ENCODE measurements at places on chromosomes 5 and 9.

DNA sequence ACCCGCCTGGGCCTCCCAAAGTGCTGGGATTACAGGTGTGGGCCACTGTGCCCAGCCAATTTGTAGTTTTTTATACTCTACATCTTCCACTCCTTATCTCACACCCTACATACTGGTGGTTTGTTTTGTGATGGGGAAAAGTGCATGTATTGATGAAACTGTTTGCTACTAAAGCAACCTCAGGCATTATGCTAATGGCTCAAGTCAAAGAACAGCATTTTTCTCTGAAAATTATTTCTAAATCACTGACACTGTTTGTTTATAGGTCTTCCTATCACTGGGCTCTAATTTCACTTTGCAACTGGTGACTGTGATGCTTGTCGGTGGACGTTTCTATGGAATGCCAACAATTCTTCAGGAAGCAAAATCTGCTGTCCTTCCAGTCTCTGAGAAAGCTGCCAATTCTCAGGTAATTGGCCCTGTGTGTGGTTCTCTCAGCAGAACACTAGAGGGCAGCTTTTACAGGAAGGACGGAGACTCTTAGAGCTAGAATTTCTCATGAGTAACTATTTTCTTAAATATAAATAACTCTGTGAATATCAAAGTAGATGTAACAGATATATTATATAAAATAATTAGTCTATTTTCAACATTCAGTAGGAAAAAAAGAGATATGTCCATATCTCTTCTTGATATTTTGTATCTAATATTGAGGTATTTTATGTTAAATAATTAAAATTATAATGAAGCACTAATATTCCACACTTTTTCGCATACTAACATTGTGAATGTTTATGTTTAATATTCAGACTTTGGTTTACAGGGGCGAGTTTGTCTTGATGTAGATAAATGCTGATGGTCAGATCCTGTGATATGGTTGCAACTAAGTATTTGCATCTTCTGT lies 244.1 kb downstream of the ADGRV1 start:
- no peak for DNase-seq

DNA sequence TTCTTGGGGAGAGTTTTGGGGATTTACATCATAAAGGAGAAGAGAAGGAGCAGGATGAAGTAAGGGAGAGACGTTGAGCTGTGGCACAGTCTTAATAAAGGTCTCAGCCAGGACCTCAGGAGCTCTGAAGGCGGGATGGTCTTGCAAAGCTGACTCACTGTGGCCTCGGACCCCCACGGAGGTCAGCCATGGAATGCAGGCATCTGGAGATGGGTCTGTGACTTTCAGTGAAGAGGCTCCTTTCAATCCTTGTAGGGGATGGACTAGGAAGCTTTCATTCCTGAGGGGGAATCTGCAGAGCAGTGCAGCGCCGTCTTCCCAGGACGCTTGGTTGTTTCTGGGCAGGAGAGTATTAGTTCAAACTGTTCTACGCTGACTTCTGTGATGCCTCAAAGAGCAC lies 65.7 kb upstream of the BASP1 start:
- no peak for DNase-seq

DNA sequence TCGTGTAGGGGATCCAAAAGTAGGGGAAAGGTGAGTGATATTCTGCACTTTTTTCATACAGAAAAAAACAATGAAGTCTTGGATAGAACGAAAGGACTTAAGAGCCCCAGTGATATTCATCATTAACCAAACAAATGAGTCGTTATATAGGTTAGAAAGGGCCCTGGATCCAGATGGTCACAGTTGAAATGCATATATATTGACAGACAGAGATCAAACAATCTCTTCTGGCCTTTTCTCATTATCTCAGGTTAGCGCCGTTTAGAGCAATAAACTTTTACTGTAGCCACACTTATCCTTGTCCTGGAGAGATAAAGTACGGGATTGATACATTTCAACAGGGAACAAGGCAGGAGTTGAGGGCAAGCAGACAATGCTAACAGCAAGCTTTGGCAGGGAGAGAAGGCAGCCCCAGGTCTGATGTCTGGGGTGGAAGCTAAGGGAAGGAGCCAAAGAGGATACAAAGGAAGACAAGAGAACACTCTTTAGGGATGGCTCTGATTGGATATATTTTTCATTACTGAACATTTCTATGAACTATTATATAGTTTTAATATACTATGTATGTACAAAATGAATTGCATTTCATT lies 77.0 kb downstream of the LIFR start:
- no peak for DNase-seq

DNA sequence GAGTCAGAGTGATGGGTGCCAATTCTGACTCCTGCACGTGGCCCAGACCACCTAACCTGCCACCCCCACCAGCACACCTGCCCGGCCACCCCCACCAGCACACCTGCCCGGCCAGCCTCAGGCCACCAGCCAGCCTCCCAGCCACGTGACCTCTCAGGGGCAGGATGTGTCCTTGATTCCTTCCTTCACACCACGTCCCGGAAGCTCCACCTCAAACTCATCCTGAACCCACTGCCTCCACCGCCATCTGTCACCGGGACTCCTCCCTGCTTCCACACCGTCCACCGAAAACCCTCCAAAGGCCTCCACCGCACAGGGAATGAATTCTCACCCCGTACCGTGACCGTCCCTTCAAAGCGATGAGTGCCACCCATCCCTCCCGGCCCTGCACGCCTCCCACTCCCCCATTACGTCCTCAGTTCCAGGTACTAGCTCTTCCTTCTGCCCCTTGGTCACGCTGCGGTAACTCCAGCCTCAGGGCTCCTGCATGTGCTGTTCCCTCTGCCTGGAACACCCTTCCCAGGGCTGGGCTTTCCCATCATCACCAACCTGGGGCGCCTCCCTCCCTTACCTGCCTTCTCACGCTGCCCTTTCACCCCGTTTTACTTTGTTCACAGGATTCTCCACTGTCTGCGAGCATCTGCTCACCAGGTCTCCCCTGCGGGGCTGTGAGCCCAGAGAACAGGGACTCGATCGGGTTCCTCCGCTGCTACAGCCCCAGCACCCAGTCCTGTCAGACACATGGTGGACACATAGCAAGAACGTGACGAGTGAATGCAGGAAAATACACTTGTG lies 82.9 kb downstream of the ADAMTS2 start:
- no peak for DNase-seq

GRCh38 chr9:127817881-127818434 lies 15.3 kb downstream of the FPGS start:
- no peak for DNase-seq

DNA sequence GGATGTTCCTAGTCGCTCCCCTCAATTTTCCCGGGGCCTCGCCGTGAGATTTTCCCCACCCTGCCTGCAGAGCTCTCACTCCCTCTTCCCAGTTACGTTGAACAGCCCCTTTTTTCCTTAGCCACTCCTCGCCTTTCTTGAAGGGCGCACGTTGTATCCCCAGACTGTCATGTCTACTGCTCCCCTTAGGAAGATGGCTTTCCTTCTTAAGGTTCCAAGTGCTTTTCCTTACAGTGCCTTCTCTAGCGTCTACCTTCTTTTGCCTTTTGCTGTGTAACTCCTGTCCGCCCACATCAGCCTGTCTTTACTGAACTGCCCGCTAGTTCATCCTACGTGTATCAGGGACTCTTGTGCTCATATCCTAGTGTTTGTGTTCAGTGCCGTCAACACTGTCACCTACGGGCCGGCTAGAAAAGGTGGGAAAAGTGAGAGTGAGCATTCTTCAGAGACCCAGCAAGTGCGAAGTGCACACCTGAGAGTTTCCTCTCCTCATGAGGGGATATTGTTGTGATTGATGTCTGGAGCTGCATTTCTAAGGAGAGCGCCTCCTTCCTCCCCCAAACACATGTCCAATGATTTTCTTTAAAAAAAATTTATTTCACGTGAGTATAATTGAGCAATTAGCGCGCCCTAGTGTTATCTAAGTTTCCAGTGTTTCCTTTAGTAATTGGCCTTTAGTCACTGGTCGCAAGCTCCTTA lies 764 bp downstream of the CAMLG start:
- no peak for DNase-seq

- no peak for DNase-seq
Measured at GRCh38 chr5:124343451-124343867, 403.0 kb downstream of the ZNF608 start.

- no peak for DNase-seq
Measured at GRCh38 chr9:35933550-35934067, 24.3 kb downstream of the SPAAR start.

DNA sequence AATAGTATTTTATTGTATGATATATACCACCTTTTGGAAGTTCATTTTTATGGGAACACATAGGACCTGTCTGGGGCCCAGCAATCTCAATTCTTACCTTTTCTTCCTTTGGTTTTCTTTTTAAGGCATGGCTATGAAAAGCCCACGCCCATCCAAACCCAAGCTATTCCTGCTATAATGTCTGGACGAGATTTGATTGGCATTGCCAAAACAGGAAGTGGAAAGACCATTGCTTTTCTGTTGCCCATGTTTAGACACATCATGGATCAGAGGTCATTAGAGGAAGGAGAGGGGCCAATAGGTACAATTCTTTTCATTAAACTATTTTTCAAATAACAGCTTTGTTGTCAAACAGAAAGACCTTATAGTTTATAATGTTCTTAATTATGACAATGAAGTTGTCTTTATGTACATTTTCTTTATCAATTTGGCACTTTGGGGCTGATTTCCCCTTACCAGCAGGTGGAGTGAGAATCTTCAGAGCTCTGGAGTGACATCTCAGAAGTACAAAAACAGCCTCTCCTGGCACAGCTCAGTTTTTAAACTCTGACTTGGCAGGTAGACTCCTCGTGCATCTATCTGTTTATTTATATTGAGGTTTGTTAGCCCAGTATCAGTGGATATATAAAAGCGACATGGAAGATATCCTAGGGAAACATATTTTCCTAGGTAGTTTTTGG lies 25.8 kb downstream of the DDX46 start:
- no peak for DNase-seq

DNA sequence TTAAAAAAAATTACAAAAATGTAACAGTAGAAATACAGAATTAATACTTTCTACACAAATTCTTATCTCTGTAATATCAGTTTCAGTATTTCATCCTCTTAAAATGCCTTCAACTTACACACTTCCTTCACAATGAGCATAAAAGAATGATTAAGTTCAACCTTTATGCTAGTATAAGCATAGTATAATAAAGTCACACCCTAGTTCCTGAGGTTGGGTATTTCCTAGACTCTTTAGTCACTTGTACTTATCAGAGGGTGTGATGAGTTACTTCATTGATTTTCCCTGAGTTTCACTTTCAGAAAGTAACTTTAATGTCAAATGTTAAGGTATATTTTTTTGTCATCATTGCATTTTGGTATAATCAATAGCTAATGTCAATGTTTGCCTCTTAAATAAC lies 302.4 kb downstream of the PDE4D start:
- no peak for DNase-seq

DNA sequence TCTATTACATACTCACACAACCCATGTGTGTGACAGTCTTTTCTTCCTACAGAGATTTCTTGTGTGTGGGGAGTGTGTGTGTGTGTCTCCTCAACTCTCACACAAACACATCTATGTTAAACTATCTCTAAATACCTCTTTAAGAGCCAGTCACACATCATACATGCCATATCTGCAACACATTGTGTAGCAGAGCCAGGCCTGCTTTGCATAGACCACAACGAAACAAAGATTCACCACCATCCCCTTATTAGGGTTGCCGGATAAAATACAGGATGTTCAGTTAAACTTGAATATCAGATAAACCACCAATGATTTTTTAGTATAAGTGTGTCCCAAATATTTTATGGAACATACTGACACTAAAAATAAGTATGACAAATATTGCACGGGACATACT lies 2.3 kb downstream of the FAM170A start:
- DNase-seq = no peak

- no peak for DNase-seq
Measured at GRCh38 chr9:14238518-14238917, 75.4 kb downstream of the NFIB start.

DNA sequence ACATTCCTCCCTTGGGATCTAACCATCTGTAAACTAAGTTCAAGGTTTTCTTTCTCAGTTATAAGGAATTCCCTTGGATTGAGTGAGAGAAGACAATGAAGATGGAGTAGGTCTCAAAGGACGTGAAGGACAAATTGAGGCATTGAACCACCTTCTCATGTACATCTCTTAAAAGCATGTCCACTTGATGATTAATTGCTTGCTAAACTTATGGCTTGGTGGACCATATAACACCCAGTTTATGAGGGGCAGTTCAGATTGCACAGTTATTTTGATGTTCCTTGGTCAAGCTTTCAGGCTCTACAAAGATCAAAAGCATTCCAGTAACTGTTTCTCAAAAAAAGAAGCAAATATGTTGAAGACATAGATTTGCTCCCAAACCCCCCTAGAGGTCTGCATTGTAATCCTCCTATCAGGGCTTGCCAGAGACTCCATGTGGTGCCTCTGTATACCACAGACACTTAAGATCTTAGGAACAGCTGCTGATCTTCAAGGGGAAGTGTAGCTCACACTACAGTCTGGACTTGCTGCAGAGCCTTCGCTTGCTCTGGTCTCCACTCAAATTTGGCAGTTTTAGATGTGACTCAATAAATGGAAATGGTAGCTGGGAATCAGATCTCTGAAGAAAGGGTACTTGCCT lies 56.9 kb upstream of the ALDH1A1 start:
- DNase-seq = no peak

GRCh38 chr5:83586874-83587776 lies 115.6 kb downstream of the VCAN start:
- DNase-seq = no peak

Measured in stimulated activated CD8-positive, alpha-beta memory T cell treated with anti-CD3 and anti-CD28 coated beads, Interleukin-7, amount 100 ng/mL, for 1 hour (primary cell).